ENCODE measurements at places on chromosomes 7 and 10. TPM values are rescaled to one million over a fixed set of nuclear protein-coding genes. Genes with fewer than 3 reads are reported as not detected.

Gene NEUROG3
- not detected for total RNA-seq

Gene PMPCB
- total RNA-seq: 45.4 TPM

Gene SEC61G
- 220 TPM for total RNA-seq

- DNase-seq: peak; percentile 55
Observed at GRCh38 chr10:68871105-68871711, 29.9 kb upstream of the DDX50 start.

DNA sequence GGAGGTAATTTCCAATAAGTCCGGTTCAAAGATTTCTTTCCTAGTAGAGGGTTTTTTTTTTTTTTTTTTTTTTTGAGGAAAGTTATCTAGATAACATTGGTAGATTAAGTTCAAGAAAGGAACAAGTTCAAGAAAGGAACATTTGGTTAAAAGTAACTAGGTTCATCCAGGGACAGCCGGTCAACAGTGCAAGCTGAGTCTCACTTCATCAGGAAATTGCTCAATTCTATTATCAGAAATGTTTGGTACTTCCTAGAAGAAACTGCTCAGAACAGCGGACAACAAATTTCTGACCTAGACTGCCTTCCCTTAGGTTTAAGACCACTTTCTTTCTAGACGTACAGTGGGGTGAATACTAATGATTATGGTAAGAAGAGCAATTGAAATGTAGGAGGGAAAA lies 3.7 kb upstream of the IL2RA start:
- peak; percentile 51 for DNase-seq
